ENCODE measurements at places on chromosomes 1 and 21. TPM values are rescaled to one million over a fixed set of nuclear protein-coding genes. Genes with fewer than 3 reads are reported as not detected.

- no peak for DNase-seq
Measured at GRCh38 chr1:53691326-53691725, 47.6 kb downstream of the GLIS1 start.

DNA sequence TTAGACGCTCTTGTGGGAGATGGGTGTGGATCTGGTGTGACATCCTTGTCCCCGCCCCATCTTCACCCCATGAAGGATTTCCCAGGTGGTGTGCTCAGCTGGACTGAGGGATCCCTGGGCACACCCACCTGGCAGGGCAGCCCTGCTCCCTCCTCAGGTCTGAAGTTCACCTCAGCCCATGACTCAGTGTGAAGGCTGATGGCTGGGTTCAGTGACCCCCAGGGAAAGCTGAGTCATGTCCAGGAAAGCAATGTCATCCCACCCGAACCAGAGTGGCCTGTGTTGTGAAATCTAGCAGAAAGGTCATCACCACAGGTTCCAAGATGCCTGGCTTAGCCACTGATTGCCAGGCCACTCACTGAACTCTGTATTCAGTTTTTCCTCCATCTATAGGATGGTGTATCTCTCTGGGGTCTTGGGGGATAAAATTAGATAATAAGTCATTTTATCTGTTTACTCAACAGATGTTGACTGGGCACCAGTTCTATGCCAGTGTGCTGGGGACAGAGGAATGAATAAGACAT, 97.7 kb upstream of the JUN start:
- DNase-seq = peak; percentile 82

DNA sequence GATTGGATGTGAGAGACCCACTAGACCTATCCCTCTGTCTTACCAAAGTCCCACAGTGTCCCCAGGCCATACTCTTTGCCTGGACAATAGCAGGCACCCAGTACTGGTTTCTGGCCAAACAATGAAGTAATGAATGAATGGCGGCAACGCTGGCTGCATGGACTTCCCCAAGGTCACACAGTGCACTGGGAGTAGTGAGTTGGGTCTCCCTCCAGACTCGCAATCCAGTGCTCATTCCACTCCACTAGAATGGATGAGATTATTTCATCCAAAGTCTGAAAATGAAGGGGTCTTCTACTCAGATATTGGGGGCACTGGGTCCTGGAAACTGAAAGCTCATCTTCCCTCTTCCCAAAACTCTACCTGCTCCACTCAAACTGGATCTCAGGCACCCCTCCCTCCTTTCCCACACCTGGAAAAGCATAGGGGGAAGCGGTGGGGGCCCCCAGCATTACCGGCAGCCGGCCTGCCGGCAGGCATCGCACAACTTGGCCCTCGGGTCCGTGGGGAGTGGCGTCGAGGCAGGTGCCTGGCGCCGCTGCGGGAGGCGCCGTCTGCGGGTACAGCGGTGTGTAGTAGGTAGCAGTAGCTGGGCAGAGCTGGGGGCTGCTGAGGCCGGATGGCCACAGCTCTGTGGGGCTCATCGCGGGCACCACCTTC, 816 bp downstream of the E2F2 start:
- no peak for DNase-seq

- peak; percentile 83 for DNase-seq
Measured at GRCh38 chr1:67749844-67750690, 65.1 kb downstream of the GADD45A start.

The PLA2G2C gene
- total RNA-seq = not detected

DNA sequence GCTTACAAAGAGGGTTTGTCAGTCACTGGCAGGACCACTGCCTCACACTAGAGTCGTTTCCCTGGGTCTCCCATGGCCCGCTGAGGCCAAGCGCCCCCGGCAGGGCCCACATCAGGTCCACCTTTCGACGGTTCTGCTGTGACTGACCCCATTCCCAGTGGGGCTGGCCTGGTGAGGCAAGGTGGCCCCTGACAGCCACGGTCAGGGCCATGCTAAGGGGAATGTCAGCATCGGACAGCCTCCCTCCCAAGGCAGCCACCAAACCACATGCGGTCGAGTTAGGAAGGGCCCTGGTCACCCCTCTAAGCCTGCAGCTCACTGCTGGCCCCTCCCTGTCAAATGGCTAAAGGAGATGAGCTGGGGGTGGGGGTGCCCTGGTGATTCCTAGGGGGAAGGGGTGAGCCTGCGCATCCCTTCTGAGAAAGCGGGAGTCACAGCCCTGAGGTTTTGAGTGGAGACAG, 2.9 kb upstream of the KIF17 start:
- no peak for DNase-seq

DNA sequence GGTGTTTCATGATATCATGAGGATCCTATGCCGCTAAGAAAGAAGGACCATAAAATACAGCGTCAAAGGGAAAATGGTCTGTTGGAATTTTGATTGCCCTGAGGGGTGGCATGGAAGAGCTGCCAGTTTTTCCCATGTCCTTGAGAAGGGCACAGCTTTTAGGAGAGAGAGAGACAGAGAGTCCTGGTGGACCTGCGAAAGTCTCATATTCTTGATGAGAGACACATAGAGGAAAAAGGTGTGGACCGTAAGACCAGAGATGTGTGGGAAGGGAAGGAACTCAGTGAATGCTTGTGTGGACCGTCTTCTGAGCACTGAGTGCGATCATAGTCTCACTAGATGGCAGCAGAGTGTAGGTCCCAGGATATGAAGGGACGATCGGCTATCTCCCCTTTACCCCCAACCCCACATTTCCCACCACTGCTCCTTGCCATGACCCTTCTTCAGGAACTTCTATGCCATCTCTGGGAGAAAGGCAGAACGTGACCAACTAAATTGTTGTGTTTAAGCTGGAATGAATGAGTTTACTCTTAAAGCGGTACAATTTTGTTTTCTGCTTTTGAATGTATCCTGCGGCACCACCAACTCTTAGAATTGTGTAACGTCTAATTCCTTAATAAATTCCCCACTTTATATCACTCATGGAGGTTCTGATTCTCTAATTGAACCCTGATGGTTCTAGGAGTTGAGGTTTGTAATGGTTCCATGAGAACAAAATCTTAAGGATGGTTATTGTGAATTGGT, 117.7 kb downstream of the CTH start:
- DNase-seq = peak; percentile 33

GRCh38 chr1:74729741-74730478, 2.9 kb downstream of the CRYZ start:
- DNase-seq = peak; percentile 78

The LEMD1 gene
- total RNA-seq = not detected

The RORC gene
- total RNA-seq = not detected

DNA sequence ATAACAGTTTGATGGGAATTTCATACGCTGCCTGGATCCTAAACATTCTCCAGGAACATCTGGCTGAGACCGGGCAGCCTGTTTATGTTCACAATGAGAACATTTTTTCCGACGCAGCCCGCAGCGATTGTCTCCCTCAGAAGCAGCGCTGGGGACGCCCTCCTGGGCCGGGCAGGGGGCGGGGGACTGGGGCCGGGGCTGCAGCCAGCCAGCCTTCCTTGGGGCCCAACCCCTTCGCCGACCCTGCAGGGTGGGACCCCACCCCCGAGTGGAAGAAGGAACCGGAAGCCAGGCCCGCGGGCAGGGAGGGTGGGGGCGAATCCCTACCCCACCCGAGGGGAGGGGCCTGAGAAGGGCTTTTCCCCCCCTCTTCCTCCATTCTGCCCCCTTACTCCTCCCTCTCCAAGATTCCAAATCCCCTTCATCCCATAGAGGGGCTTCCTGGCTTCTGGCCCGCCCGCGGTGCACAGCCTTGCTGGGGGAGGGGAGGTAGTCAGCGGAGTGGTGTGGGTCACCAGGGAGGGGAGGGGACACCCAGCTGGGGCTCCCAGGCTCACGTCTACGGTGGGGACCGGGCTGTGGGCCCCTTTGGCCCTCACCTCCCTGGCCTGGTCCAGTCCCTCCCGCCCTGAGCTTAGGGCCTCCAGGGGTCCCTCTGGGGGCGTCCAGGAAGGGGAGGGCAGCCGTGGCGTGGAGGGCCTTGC, 60.6 kb downstream of the WNT9A start:
- DNase-seq = peak; percentile 45

- peak; percentile 86 for DNase-seq
Measured at GRCh38 chr1:188652678-188653077, 1823.9 kb downstream of the PLA2G4A start.

DNA sequence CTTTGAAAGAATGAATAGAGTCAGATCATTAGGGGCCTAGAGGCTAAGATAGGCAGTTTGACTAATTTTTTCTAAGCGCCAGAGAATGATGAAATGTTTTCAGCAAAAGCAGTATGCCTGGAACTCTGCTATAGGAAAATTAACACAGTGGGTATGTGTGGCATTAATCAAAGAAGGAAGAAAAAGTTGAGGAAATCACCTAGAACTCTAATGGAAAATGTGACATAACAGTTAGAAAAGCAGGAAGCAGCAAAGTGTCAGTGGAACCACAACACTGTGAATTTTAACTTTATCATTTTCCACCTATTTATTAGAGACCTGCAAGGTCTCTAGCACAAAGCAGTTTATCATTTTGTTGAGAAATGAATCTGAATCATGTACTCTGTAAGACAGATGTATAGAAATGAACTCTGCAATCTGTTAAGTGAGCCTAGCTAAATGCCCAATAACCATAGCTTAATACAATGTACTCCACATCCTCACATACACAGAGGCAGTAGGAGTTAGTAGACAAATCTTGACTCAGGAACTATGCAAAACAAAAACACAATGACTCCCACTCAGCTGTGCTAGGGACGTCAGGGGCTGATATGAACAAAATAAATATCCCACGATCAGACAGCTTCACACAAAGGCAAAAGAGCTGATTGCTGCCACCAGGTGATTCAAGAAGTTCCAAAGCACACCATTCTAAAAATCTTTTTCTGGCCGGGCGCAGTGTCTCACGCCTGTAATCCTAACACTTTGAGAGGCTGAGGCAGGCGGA, 500.7 kb upstream of the NFIA start:
- no peak for DNase-seq

GRCh38 chr1:114510274-114511031, 550 bp downstream of the TRIM33 start:
- peak; percentile 30 for DNase-seq

The SFN gene
- total RNA-seq = 0.18 TPM

DNA sequence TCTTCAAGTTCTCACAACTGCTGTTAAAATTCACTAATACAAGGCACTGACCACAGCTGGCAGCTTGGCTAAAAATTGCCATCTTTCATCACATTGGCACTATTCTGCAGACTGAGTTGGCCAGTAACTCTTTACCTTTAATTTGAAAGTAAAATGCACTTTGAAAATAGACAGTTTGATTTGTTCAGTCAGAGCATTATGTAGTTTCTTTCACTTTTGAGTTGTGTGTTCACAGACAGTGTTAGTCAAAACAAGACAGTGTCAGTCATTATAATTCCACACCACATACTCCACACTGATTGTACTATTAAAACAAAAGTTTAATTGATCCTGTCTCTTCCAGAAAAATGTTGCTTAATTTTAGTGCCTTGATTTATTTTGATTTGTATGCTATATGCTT, 160.7 kb downstream of the SDCCAG8 start:
- no peak for DNase-seq

The SYPL2 gene
- total RNA-seq = under 0.01 TPM

- DNase-seq = peak; percentile 90
Measured at GRCh38 chr1:8094481-8095241, 68.6 kb upstream of the ERRFI1 start.

DNA sequence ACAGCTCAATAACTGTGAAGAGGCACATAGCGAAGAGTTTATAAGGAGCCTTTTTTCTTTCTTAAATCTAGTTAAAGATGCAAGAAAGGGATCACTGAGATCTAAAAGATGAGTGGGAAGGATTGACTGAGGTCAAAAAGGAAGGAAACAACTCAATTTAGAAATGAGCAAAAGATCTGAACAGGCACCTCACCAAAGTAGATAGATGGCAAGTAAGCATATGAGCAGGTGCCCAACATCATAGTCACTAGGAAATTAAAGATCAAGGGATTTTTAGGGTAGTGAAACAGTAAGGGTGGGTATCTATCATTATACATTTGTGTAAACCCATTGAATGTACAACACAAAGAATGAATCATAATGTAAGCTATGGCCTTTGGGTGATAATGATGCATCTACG, 44.6 kb upstream of the CSF1 start:
- DNase-seq = no peak

GRCh38 chr1:36024847-36025246, 59.0 kb upstream of the TEKT2 start:
- DNase-seq = no peak

The ZC3H11A gene
- total RNA-seq = 66.5 TPM

DNA sequence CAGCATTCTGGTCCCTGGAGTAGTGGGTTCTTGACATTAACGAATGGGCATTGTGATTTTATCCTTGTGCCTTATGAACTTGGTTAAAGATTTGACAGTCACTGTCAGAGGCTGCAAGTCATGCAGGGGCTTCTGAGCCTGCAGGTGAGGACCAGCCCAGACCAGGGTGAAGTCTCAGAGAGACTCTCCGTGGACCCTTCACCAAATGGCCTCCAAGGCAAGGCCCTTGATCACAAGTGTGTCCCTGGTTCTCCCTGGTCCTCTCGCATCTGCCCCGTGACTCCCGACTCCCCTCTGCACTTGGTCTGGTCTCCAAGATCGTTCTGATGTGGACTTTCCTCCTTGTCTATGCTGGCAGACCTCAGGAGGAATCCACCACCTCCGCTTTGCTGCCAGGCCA, 476.5 kb upstream of the VAMP3 start:
- no peak for DNase-seq

DNA sequence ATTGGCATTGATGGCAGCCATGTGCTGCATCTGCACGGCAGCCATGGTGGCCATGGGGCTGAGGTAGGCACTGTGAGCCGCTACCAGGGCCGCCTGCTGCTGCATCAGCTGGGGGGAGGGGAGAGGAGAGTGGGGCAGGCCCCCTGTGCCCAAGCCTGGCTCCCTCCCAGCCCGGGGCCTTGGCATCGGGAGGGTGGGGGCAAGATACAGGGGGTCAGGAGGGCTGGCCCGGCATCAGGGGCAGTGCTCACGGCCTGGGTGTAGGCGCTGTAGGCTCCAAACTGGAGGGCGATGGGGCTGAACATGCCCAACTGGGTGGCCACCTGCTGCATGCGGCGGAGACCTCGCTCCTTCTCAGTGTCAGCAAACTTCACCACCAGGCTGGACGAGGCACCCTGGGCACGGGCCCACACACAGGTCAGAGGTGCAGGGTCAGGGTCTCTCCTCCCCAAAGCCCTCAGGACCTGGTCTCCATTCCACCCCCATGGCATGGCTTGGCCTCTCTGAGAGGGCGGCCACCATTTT, 9.0 kb downstream of the CELF3 start:
- DNase-seq = no peak

DNA sequence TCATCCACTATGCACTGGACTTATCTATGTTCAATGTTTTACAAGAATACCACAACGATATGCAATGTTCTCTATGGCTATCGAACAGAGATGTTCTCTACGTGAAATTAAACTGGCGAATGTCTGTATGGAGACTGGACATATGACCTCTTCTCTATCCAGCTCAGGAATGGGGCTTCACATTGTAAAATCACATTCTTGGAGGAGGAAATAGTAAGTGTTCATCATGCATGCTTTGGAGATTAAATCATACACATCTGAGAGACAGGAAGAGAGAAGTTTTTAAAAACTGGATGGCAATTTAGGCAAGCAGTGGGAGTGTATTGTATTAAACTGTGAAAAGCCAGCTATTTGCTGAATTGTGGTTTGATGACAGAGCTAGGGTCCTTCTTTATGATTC, 47.9 kb upstream of the RGL1 start:
- DNase-seq = peak; percentile 84

The CBR3 gene
- total RNA-seq = 12.8 TPM

Data from IMR-90 (cell line).